Stimulated activated CD4-positive, alpha-beta T cell treated with anti-CD3 and anti-CD28 coated beads, Interleukin-15, amount 100 ng/mL, for 1 hour (primary cell): ENCODE measurements at places on chromosomes 11 and 22.

DNA sequence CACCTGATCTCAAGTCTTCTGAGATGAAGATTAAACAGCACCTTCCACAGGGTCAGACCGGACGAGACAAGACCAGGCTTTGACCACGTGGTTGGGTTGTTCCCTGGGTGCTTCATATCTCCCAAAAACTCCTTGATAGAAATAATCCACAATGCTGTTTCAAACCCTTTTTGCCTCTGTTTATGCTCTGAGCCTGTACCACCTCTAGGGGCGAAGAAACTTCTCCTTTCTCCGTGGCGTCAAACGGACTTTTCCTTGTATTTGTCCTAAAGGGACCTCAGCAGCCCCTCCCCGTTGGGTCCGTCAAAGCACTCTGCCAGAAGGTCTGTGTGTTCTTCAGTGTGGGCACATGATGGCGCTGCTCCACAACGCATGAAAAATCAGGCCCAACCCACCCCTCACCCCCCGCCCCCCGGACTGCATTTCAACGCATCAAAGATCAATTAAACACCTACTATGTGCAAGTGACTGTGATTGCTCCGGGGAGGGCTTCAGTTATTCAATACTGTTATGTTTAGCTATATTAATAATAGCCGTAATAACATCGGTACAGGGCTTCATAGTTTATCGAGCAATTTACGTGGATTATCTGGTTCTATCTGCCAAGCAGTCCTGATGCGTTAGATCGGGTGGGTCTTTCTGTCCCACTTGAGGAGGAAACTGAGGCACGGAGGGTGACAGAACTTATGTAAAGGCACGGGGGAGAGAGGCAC, 17.3 kb upstream of the EIF3D start:
- DNase-seq, result no peak

DNA sequence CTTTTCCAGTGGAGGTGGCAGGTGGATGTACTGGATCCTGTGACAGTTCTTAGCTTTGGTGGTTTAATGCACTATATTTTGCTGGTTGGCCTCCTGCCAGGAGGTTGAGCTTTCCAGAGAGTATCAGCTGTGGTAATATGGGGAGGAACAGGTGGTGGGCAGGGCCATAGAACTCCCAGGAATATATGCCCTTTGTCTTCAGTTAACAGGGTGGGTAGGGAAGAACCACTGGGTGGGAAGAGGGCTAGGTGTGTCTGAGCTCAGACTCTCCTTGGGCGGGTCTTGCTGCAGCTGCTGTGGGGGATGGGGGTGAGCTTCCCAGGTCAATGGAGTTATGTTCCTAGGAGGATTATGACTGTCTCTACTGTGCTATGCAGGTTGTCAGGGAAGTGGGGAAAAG, 203.8 kb downstream of the DLG2 start:
- DNase-seq, result no peak

DNA sequence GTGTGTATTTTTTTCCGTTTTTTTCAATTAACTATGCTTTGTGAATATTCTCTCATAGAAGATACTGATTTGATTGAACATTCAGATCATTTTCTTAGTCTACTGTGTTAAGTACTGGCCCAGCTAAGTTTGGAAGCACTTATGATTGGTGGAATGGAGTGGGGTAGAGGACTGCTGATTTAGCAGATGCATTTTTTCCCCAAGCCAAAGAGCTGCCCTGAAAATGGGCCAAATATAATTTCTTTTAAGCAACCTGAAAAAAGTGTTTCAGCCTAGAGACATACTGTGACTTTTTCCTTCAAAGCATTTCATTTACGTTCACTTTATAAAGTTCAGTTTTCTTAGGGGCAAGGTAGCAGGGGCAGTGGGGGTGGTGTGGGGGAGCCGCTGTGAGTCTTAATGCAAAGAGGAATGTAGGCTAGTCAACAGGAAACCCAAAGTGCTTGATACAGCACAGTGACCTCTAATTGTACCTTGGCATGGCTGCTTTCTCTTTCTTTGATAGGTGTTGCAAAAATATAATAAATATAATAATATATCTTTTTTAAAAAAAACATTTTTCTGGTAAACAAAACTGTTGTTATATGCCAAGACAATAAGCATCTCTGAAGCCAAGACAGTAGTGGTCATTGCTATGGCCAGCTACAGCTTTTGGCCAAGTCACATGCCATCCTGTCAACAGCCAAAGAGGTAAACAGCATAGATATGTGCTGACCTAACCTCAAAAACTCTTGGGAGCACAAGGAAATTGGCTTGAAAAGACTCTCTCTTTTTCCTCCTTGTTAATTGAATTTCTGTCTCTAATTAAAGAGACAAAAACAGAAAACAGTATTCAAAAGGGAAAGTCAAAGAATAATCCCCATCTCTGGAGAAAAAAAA, 58.8 kb downstream of the LIF start:
- DNase-seq, result no peak

GRCh38 chr11:8250434-8250833, 13.2 kb downstream of the LMO1 start:
- no peak for DNase-seq

DNA sequence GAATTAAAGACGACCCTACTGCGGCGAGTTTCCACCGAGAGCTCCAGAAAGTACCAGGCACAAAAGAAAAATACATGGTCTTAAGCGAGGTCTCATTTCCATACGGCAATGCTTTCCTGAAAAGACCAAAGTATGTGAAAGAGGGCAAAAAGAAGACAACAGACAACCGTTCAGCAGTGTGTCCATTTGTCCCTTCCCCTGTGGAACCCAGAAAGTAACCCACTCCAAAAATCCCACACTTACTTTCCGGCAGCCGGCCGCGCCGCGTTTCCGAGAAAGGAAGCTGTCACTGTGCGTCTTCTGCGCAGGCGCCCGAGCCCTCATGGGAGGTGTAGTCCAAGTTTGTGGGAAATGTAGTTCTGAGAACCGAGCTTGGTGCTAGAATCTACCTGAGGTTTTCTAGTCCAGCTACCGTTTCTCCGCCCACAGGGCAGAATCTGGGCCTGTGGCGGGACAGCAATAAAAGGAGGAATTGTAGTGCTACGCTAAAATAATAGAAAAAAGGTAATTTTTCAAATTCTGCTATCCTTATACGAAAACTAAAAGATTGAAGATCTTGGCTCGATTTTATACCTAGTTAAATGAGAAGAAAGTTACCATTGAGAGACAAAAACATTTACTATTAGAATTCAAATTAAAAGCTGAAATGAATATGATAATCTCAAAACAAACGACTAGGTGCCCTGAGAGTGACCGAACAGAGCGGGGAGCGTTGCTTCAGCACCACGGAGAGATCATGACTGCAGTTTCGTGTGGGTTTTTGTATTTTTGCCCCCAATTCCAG, at the start of gene PUS3:
Gene PUS3 (minus strand): TSS at position 280 of the 784 bp plus-strand sequence. CDS start 6,922 bp downstream, outside the sequence.
- DNase-seq, result peak; percentile 84

- DNase-seq, result no peak
These were observed 102.9 kb downstream of the RPL27A start for GRCh38 chr11:8785457-8785856.

- DNase-seq, result no peak
These were observed 88.1 kb downstream of the TP53I11 start for GRCh38 chr11:44862558-44863101.

GRCh38 chr22:25395915-25396314, 168.6 kb upstream of the GRK3 start:
- no peak for DNase-seq

DNA sequence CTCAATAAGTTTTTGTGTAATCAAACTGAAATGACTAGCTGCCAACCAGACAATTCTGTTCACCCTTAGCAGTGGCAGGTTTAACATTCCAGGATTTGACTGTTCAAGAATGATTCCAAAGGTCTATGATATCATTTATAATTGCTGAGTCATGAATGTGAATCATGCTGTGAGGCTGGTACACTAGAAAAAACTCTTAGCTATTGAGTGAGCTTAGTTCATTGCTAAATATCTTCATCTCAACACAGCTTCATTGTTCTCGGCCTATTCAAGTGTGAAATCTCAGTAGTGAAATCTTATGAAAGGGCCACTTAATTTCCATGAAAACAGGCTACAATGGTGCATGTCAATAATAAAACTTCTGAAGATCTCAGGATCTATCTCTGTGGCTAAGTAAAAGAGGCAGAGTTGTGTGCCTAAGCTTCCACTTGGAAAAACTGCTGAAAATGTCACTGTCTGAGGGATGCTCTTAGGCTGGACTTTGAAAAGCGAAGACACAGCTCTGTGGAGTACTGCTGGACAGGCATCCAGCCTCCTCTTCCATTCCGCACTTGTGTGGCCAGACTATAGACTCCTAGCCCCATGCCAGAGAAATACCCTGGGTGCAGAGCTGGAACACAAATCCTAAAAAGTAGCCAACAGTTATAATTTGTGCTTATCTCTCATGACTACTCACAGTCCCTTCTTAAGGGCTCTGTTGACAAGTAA, 12.8 kb downstream of the AQP11 start:
- DNase-seq, result no peak

GRCh38 chr22:38103641-38104040, 6.8 kb downstream of the BAIAP2L2 start:
- DNase-seq, result no peak

DNA sequence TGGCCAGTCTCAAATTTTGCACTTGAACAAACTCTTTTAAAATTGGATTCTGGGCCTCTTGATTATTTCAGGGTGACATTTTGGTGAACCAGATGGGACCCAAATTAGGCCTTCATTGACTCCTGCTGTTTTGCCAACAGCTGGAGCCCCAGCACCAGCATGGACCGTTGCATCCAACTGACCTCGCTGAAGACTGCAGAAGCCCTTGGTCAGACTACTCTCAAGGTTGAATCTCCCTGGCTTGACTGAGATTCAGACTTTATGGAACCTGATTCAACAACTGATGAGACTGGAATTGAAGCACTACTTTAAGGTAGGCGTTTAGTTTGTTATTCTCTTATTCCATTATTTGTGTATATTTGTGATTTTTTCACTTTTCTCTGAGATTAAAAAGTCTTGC, 41.7 kb downstream of the NARS2 start:
- no peak for DNase-seq

- DNase-seq, result no peak
These were observed 24.2 kb downstream of the RTN3 start for GRCh38 chr11:63705526-63705925.

GRCh38 chr11:85717429-85717828, 31.4 kb upstream of the CCDC89 start:
- DNase-seq, result no peak

GRCh38 chr11:114762408-114762807, 84.1 kb downstream of the NXPE2 start:
- no peak for DNase-seq

GRCh38 chr22:49262167-49262566, 565.5 kb downstream of the BRD1 start:
- DNase-seq, result no peak

DNA sequence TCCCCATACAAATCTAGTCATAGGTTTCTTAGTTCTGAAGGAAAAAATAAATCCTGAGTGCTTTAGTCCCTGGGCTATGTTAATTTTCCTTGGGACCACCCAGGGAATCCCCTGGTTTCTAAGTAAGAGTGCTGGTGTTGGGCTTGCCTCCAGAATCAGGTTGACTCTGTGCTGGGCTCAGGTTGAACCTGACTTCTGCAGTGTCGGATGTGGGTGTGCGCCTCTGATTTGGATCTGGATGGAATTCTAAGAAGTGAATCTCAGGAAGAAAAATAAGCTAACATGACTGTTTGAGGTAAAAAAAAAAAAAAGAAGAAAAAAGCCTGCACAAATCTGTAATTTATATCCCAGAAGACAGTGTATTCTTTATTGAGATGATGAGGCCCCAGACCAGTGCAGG, 29.0 kb upstream of the NELL1 start:
- no peak for DNase-seq

- DNase-seq, result no peak
These were observed 8.8 kb downstream of the SCGB2A1 start for GRCh38 chr11:62217191-62217748.

DNA sequence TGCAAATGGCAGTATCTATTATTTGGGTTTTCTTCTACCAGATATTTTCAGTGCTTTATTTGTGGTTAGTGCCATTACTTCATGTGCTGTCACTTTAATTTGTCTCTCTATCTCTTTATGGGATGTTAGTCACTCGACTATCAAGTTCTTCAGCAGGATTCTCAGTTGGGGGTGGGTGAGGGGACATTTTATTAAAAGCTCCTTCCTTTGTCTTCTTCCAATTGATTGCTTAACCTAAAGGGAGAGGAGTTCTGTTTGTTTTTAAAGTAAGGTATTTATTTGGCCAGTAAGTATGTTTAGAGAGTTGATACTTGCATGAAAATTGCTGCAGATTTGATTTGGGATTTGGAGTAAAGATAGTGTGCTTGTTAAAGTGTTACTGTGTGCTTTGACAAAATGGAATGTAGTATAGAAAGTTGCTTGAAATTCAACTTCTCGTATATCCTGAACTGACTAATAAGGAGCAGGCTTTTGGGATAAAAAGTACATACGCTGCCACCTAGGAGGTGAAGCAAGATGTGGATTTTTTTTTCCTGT, 10.3 kb downstream of the YAP1 start:
- no peak for DNase-seq

DNA sequence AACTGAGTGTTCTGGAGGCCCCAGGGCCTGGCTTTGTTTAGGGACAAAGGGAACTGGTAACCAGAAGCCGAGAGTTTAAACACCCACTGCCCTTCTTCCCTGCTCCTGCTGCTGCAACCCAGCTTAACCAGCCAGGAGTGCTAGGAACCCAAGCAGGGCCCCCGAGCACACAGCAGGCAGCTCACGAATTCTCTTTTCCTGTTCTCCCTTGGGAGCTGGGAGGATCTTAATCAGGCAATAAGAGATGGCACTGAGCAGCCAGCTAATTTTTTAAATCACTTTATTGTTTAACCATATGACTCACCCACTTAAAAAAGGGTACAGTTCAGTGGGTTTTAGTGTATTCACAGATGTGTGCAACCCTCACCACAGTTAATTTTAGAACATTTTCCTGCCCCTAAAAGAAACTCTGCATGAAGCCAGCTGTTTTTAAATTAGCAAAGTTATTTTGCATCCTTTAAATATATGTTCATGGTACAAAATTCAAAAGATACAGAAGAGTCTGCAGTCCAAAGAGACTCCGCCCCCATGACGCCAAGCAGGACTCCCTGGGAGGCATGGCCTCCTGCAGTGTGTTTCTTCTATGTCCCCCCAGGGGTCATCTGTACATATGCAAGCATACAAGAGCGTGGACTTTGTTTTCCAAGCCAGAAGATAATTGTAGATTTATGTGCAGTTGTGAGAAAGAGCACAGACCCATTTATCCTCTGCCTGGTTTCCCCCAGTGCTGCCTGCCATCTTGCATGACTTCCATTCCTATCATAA, 18.9 kb upstream of the PPP6R3 start:
- no peak for DNase-seq

GRCh38 chr11:85774256-85775101, 36.5 kb downstream of the SYTL2 start:
- no peak for DNase-seq

DNA sequence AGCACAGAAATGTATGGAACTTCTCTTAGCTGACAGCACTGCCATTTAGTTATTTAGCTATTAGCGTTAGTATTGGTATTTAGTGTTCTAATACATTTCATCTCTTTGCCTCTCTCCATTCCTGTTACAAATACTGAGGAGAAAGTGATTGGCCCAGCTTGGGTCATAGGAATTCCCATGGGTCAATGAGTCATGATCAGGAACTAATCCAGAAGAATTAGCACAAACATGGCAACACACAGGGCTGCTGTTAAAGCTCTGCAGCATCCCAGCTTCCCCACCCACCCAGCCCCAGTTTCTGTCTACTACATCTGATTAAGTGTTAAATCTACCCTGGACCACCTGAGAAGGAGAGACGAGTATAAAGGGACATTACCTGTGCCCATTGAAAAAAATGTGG, 36.1 kb downstream of the PDGFD start:
- DNase-seq, result no peak
